ENCODE measurements at places on chromosomes 3 and 15.

GRCh38 chr3:46733026-46733800, 15.5 kb upstream of the PRSS50 start:
- DNase-seq = no peak

DNA sequence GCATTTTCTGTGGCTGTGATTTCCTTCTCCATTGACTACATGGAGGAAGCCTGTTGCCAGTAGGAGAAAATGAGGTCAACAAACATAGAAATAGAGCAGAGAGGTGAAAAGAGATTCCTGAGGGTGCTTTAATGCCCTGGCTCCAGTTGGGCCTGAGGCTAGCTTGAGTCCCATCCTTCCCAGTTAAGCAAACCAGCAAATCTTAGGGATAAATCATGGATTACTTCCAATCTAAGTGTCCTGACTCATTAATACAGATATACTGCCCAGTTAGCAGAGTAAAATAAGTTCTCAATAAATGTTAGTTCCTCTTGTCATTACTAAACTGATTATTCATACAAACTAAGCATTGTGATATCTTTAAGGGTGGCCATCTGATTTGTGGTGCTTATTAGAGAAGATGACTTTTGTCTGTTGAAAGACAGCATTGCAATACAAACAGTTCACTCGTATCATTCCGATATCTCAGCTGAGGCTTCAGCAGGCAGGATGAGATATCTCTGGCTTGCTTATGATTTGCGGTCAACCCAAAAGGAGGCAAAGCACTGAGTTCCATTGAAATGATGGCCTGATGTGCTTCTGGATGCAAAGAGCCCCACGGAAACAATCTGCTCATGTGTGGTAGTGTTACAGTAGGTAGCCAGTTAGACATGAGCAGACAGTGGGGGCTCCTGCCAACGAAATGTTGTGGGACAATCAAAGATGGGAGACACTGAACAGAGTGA, 6.6 kb upstream of the STARD5 start:
- no peak for DNase-seq

DNA sequence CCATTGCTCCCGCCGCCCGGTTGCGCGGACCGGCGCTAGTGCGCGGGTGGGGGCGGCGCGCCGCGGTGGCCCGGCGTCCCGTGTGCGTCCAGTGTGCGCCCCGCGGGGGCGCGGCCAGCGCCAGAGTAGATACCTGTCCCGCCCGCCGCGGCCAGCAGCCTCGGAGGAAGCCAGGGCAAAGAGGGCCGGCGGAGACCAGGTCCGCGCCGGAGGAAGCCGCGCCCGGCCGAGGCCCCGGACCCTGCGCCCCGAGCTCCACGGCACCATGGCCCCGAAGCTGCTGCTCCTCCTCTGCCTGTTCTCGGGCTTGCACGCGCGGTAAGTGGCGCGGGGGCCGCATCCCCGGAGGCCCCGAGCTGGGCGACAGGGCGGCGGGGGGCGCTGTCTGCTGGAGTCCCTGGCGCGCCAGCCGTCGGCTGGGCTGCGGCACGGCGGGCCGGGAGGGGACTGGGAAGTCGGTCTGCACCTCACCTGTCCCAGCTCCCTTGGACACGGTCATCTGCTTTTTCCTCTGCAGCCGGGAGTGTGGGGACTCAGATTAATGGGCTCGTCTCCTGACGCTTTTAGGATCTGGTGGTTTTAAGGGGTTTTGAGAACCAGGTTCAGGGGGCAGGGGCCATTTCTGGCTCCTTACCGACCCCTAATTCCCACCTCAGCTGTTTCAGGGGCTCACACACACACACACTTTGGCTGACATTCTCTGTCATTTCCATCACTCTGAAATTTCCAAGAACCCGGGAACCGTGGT, 464 bp downstream of the GABRG3 start:
- no peak for DNase-seq

- no peak for DNase-seq
These were observed 9.2 kb downstream of the SHC4 start for GRCh38 chr15:48954538-48954937.

DNA sequence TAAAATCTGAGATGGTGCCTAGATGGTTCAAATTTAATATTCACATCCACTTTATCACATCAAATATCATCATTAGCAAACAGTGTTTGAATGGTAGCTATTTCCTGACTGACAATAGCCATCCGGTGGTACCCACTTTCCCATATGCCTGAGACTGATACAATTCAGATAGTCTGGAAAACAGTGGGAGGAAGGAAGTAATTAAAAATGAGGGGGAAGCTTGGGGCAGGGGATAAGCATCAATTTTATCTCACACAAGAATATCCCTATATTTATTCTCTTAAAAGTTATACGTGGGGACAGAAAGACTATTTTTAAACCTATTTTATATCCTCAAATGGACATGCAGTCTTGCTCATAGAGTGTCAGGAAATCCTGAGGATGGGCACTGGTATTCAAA, 122.5 kb upstream of the GAP43 start:
- DNase-seq = no peak

GRCh38 chr3:153429821-153430220, 267.8 kb downstream of the RAP2B start:
- DNase-seq = no peak

DNA sequence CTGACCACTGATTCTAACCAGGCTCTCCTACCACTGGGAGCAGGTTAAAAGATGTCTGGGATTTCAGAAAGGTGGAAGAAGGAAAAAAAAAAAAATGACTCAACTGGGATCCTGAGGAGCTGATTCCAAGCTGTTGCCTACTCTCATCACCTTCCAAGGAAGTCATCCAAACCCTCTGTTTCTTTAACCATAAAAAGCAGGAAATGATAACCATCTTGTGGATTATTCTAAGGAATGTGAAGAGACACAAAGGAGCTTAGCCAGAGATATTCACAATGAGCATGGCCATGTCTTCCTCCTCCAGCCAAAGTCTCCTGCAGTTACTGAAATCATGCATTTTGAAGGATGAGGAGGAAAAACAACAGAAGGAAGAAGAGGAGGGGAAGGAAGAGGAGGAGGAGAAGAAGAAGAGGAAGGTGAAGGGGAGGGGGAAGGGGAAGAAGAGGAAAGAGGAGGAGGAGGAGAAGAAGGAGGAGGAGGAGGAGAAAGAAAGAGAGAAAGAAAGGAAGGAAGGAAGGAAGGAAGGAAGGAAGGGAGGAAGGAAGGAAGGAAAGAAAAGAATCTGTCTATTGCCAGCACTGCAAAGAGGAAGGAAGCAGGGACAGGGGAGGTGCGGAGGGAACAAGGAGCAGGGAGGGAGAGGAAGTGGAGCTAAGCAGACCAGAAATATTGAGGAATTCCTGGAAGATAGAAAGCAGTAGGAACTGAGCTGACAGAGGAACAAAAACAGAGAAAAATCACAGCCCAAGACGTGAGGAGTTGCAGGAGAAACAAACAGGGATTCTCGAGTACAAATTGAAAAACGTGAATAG, 229.2 kb downstream of the UACA start:
- no peak for DNase-seq

DNA sequence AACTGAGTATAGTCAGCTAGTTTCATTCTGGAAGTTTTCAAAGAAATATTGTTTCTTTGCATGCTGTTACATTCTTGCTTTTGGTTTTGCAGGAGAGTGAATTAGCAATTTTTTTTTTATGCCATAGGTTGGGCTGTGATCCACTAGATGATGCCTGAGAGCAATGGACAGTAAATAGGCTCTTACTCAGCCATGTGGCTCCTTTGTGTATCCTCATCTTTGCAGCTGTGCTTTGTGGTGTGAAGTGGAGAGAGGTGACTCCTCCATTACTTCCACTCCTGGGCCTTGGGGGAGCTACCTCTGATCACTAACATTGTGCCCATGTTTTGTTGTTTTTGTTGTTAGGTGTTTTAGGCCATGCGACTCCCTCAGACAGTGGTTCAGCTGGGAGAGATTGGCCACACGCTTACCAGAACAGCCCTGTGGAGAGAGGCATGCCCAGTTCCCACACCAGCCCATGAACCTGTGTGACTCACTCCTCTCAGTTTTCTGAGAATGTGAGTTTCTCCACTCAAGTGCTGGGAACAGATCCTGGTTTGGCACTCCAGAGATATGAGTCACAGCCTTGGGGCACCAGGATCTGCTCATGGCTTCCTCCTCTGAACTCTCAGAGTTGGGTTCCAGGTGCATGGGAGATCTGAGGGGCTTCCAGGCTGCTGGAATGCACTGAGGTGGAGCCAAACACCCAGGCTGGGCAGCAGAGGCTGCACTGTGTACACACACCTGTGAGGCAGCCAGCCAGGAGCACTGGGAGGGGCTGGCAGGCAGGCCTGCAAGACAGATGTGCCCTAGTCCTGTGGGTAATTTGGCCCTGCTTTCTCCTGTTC, 785.3 kb downstream of the ROBO2 start:
- DNase-seq = no peak

- no peak for DNase-seq
These were observed 182.7 kb upstream of the GADL1 start for GRCh38 chr3:31077021-31077601.

DNA sequence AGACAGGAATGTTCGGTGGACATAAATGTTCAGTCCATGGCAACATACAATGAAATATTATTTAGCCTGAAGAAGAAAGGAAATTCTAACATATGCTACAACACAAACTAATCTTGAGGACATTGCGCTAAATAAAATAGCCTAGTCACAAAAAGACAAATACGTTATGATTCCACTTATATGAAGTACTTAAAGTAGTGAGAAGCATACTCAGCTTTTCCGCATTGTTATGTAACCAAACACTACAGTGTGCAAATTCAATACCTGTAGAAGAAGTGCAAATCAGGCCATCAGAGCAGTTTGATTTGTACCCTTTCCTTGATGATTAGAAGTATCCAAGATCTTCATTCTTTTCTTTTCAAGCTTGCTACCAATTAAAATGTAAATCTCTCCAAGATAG, 1023.4 kb upstream of the NR2F2 start:
- DNase-seq = no peak

DNA sequence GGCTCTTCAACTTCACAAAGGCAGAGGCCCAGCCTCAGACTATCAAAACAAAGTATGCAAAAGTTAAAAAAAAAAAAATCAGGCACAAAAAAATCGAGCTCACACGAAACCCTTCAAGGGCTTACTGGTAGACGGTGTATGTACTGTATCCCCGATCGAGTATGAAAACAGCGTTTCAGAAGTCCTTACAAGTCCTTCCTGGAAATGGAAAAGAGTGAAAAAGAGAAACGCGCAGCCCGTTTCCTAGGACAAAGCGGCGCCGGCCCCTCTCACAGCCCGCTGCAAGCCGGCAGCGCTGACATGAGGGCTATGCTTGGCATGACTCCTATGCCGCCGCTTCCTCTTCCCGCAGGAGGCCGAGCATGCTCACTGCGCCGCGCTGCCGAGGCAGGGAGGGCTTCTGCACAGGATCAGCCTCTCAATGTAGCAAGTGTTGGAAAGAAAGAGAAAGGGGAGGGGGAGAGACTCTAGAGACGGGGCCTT, at the start of gene VGLL4:
Gene VGLL4, minus strand, starts transcription at position 311 of the 483 bp plus-strand sequence. CDS start 397 bp downstream, outside the sequence.
- DNase-seq = peak; percentile 52

- no peak for DNase-seq
These were observed 97.3 kb downstream of the SPATA16 start for GRCh38 chr3:173043757-173044156.

- no peak for DNase-seq
These were observed 6.3 kb downstream of the ADAMTS17 start for GRCh38 chr15:100335335-100335999.

DNA sequence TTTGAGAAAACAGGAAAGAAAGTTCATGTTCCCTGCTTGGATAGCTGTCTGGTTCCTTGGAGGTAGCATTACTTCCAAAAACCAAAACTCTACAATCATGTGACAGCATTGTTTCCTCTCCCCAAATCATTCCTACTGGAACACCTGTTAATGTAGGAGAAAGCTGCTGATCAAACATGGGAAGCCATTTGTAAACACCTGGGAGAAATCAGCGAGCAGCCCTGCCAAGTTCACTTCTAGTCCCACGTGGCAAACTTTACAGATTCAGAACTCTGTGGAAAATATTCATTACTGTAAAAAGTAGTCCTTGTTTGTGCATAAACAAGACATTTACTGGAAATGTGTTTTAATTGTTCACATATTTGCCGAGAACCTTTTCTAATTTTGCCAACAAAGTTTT, 275.5 kb upstream of the AZI2 start:
- DNase-seq = no peak

DNA sequence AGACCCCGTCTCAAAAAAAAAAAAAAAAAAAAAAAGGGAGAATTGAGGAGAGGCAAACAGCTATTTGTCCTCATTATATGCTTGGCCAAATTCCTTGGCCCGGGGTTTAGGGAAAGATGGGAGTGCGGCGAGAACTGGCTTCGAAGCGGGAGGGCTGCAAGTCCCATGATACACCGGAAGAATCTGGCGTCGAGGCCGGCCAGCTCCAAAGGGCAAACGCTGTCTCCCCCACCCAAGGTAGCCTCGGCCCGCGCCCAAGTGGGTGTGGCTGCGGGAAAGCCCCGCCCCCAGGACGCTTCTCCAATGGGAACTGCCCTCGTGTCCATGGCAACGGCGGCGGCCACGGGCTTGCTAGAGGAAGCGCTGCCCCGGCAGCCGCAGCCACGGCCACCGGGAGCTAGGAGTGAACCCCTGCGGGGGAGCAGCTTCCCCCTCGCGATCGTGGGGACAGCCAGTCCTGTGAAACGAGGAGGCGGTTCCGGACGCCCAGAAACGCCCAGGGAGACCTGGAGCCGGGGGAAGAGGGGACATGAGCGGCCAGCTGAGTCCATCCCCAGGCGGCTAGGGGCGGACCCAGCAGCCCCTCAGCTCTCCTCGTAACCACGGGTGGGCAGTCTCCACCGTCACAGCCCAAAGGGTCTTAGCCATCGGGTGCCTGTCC, at the start of gene TTLL13:
Gene TTLL13, plus strand, starts transcription at position 354 of the 661 bp plus-strand sequence. CDS start 1,075 bp downstream, outside the sequence.
- DNase-seq = peak; percentile 72

DNA sequence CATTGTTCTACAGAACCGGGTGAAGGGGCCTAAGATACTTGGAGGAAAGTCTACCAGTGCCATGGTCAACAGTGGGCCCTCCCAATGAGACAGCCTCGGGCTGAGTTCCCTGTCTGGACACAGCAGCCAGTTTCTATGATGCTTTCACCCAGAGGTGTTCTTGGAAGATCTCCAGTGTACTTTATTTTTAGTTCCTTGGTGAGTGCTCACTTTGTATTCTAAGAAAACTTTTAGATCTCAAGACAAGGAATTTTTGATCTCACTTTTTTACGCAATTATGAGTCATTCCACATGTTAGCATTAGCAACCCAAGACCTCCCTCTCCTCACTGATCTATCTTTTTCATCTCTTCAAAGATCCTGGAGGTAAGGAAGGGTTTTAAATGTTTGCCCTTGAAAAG, 287.7 kb downstream of the RORA start:
- no peak for DNase-seq

GRCh38 chr15:68268405-68268804, 9.1 kb upstream of the FEM1B start:
- DNase-seq = no peak

DNA sequence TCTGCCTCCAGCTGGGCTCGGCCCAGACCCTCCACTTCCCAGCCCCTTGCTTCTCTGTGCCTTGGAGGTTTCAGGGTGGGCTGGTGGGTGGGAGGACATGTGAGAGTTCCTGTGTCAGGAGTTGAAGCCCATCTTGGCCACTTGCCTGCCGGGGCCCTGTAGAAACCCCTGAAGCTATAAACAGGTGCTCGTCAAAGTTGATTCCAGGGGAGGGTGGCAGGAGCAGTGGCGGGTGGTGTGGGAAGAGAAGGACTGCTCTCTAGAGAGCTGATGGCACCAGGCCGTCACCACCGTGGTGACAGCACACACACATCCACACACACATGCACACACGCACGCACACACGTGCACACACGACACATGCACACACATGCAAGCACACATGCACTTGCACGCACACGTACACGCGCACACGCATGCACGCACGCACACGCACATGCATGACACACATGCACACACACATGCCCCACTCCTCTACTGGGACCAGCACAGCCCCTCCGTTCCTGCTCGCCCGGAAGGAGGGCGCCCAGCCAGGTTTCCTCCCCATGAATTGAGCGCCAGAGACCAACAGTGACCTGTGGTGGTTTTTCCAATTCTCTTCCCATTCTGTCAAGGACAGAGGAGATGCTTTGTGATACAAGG, 56.3 kb upstream of the CGNL1 start:
- DNase-seq = no peak

Measured in CD4-positive, alpha-beta T cell treated with Interleukin-12 subunit alpha and Interleukin-12 subunit beta, for 1 hour (primary cell).